ENCODE measurements at places on chromosomes 4 and X.

DNA sequence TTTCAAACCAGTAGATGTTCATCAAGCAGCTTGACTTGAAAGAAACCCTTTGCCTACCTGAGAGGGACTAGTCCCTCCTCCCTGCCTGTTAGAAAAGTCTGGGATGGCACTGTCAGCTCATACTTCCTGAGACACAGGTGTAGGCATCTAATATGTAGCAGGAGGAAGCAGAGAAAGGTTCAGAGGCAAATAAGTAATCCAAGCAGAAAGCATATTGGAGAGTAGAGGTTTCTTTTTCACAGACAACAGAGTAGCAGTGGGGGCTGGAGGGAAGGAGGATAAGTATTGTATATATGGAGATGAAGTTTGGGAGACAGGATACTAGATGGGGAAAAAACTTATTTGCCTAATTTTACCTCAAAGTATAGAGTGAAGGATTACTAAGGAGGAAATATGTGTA lies 81.5 kb downstream of the FNIP2 start:
- no peak for DNase-seq

DNA sequence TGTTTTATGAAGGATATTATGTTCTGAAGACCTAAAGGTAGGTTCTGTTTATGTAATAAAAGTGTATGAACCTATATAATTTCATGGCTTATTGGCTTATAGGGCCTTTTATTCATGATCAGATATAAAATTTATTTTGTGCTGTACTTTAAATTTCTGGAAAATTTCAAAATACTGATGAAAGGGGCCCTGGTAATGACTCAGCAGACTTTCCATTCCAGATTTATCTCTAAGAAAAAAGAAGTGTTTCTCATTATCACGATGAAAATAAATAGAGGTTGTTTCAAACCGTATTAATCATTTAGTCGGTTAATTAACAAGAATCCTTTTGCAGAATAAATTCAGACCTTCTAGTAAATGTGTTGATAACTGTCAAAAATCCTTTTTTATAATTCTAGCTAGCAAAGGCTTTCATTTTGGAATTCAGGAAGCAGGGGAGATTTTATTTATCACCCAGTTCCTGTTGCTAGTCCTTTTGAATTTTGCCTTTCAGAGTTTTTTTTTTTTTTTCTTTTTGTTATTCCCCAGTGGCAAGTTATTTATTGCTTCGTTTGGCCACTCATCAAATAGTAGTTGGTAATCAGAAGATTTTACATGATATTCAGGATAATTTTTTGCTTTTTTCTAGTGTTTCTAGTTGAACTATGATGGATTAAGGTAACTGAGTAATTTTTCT lies 5.4 kb upstream of the TAPT1 start:
- no peak for DNase-seq

GRCh38 chr4:186942758-186943377 lies 219.2 kb upstream of the FAT1 start:
- no peak for DNase-seq

DNA sequence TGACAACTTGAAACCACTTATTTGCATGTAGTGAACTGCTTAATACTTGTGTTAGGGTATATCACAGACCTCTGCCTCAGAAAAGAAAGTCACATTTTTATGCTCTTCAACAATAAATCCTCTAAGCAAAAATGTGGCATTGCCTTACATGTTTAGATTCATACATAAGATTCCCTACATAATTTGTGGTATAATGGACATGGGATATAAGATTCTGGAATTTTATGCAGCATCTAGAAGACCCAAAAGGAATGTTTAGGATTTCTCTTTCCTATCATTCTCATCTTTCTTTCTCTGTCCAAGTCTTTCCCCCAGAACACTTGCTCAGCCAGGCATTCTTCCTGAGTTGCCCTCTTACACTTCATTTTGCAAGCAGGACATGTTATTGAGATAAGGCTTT lies 37.7 kb upstream of the TET2 start:
- no peak for DNase-seq

GRCh38 chr4:187283201-187283955 lies 559.7 kb upstream of the FAT1 start:
- no peak for DNase-seq

DNA sequence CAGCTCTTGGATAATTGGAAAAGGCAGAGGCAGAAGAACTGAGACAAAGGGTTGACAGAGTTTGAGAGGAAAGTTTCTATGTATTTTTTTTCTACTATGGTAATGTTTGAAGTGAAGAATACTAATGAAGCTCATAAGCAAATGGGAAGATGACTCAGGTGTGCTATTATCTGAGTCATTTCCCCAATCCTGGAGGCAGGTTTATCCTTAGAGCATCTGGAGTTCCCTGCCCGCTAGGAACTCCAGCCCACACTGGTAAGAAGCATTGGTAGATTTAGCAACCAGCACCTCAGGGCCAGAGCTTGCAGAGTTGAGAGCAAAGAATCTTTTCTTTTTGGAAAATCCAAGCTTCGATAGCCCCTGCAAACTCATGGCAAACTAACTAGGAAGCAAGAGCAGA lies 55.2 kb downstream of the DOCK11 start:
- no peak for DNase-seq

- DNase-seq = no peak
These were observed 57.0 kb upstream of the GRPEL1 start for GRCh38 chr4:7124689-7125442.

DNA sequence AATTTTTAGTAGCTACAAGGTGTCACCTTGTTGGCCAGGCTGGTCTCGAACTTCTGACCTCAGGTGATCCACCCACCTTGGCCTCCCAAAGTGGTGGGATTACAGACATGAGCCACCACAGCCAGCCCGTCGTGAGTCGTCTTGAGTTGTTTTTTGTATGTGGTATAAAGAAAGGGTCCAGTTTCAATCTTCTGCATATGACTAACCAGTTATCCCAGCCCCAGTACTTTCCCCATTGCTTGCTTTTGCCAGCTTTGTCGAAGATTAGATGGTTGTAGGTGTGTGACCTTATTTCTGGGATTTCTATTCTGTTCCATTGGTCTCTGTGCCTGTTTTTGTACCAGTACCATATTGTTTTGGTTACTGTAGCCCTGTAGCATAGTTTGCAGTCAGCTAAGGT lies 105.9 kb downstream of the OR13H1 start:
- no peak for DNase-seq

GRCh38 chrX:131747173-131747572 lies 203.3 kb downstream of the OR13H1 start:
- peak; percentile 88 for DNase-seq

DNA sequence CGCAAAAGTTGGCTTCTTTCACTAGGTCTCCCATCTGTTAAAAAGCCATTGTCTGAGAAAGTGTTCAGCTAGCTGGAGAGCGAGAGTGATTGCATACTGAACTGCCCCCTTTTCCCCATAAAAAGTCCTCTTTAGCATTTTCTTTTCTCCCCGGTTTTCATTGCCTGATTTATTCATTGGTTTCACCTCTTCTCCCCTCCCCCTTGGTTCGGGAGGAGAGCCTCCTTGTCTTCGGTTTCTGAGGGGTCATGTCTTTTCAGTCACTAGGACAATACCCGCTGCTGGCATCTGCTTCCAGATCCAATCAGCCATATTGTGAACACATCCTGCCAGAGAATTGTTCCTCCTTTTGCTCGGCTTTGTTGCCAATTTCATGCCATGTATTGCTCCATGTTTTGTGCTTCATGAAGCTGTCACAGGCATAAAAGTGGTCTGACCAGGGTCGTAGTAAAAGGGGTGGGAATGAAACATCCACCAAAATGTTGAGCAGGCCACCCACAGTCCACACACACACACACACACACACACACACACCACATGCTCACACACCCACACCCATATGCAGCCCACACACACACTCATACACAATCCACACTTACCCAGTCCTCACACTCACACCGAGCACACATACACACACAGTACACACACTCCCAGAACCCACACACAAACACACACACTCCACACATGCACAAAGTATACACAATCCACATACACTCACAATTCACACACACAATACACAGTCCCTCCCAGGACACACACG lies 136.0 kb downstream of the NKX6-1 start:
- no peak for DNase-seq

- no peak for DNase-seq
These were observed 307.4 kb upstream of the SMIM31 start for GRCh38 chr4:164446516-164446915.

- no peak for DNase-seq
These were observed 927.1 kb downstream of the C4orf33 start for GRCh38 chr4:130023088-130023487.

DNA sequence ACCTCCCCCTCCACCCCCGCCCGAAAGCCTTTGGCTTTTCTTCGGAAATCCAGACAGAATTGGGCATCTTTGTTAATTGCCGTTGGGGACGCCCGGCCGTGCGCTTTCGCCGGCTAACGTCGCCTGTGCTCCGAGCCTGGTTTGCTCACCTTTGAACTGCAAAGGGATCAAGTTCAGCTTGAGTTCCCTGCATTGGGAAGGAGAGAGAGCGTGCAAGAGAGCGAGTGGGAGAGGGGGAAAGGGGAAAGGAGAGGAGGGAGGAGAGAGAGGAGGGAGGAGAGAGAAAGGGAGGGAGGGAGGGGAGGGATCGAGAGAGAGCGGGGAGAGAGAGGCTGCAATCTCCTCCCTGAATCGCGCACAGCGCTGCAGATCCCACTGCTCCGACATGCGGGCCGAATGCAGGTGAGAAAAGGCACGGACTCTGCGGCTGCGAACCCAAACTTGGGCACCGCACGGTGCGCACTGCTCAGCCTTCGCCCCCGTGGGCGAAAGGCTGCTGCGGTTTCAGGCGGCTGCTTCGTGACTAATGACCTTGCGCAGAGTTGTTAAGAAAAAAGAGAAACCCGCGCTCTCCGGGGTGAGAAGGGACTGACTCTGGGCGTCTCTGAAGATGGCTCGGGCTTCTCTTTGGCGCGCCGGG lies at the start of gene PCDH7:
Gene PCDH7, plus strand, starts transcription at position 349 of the 640 bp plus-strand sequence. CDS start 1,054 bp downstream, outside the sequence.
- DNase-seq = no peak

- no peak for DNase-seq
These were observed 52.8 kb downstream of the PDLIM5 start for GRCh38 chr4:94504545-94504944.

DNA sequence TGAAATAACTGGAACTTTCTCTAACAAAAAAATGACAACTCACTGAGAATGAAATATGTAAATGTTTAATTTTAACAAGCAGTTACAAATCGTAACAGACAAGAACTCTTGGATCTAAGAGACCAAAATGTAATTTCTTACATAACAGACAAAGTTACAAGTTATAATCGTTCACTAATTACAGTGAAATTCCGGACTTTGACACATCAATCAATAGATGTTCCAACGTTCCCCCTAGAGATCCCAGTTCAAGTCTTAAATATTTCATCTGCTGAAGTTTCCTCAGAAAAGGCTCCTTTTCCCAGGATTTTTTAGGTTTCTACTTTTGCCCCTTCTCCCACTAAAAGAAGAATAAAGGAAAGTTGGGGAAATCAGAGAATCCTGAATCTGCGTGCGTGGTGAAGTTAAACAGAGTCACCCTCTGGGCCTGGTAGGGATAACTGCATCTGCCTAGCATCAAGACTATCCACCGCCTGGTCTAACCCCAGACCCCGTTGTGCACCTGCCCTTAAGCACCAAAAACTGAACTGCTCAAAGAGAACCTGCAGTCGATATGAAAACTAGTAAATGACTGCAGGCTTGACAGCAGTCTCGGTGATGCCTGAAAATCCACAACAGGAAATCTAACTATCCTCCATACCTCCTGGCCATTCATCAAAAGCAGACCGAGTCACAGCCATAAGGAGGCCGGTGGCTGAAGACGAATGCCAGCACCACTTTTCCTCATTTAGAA lies 2.3 kb downstream of the IRF2 start:
- DNase-seq = peak; percentile 46

DNA sequence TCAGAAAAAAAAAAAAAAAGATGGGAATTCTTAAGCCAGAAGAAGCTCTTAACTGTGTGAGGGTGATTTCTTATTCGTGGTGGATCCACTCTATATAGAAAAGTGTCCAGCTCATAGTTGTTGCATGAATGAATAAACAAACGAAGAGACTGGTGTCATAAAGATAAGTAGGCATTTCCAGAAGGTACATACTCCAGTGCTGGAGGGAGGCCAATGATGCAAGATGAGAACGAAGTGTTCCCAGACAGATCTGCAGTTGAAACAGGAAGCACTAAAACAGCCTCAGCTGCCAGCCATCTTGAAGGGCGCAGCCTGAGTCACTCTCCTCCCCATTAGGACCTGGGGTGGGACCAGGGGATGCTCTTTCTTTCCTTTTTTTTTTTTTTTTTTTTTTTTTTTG lies 47.4 kb upstream of the HOPX start:
- DNase-seq = peak; percentile 2

DNA sequence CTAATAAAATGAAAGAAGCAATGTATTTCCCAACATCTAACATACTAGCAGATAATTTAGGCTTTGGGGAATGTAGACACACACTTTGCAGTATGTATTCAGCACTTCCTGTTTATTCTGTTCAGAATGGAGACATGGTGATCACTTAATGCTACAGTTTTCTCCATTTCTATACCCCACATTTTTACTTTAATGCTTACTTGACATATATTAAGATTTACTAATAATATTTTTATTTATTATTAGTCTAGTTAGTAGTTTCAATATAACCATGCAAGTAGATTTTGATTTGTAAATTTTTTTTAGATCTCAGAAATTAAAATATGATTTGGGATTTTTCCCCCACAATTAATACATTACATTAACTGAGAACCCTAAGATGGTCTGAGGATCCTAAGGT lies 98.4 kb downstream of the PRSS12 start:
- no peak for DNase-seq

- DNase-seq = no peak
These were observed 62.6 kb downstream of the KIF4A start for GRCh38 chrX:70352496-70352895.

- DNase-seq = peak; percentile 77
These were observed 6.2 kb downstream of the TXK start for GRCh38 chr4:48127682-48128404.

- no peak for DNase-seq
These were observed 247.8 kb upstream of the FAM47A start for GRCh38 chrX:34379891-34380290.

- no peak for DNase-seq
These were observed 63.3 kb upstream of the UXT start for GRCh38 chrX:47722260-47722659.

DNA sequence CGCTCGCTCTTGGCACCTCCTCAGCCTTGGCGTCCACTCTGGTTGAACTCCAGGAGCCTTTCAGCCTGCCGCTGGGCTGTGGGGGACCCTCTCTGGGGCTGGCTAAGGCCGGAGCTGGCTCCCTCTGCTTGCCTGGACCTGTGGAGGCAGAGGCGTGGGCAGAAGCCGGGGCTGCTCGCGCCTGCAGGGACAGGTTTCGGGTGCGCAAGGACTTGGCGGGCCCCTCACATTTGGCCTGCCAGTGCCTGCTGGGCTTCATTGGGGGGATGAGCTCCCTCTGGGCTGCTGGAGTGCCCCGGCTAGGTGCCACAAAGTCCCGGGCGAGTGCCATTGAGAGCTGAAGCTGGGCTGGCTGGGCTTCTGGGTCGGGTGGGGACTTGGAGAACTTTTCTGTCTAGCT lies 371.7 kb downstream of the FAM133A start:
- no peak for DNase-seq

- no peak for DNase-seq
These were observed 63.9 kb downstream of the WFS1 start for GRCh38 chr4:6333301-6334202.
